ENCODE measurements at places on chromosomes 6 and 20.

DNA sequence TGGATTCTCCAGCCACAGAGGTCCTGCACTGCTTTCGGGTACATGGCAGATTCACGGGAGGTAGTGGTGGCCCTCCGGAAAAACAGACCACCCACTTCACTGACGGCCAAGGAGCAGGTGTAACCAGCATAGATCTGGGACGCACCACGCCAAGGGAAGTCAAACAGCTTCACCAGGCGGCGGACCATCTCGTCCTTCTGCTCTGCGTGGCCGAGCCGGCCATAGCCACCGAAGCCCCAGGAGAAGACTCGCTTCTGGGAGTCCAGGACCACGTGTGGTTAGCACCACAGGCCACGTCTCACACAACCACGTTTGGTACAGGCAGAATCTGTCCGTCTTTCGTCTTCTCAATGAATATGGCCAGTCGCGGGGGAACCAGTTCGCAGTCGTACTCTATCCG, 184.8 kb upstream of the COL21A1 start:
- no peak overlapping the region for H3K4me3 ChIP-seq
- no peaks in the 10 kb centered on the region for H3K36me3 ChIP-seq
- H3K4me1 ChIP-seq: no peaks in the 10 kb centered on the region
- no peaks in the 10 kb centered on the region for H3K27me3 ChIP-seq
- H3K27ac ChIP-seq: no peak overlapping the region

DNA sequence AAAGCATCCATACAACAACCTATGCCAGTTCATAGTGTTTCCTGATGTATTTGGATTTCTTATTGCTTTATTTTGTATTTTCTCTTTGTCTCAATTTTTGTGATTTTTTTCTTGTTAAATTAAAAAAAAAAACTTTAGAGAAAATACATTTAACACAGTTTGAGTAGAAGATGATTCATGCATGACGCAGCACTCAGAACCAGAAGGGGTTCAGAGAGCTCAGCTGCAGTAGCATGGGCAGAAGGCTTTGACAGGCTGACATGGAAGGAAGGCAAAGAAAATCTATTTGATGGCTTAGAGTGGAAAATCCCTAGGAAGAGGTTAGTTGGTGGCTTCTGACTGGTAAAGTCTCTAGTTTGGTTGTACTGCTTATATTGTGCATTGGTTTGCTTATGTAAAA, 207.2 kb upstream of the STXBP5 start:
- no peak for DNase-seq
- H3K27ac ChIP-seq: no peak overlapping the region
- no peak overlapping the region for H3K4me3 ChIP-seq

GRCh38 chr20:50073500-50073899, 39.5 kb downstream of the UBE2V1 start:
- DNase-seq: no peak
- no peak overlapping the region for H3K4me3 ChIP-seq
- H3K27ac ChIP-seq: no peak overlapping the region
- peaks cover 2% of the 10 kb centered on the region for H3K27me3 ChIP-seq
- no peaks in the 10 kb centered on the region for H3K36me3 ChIP-seq

DNA sequence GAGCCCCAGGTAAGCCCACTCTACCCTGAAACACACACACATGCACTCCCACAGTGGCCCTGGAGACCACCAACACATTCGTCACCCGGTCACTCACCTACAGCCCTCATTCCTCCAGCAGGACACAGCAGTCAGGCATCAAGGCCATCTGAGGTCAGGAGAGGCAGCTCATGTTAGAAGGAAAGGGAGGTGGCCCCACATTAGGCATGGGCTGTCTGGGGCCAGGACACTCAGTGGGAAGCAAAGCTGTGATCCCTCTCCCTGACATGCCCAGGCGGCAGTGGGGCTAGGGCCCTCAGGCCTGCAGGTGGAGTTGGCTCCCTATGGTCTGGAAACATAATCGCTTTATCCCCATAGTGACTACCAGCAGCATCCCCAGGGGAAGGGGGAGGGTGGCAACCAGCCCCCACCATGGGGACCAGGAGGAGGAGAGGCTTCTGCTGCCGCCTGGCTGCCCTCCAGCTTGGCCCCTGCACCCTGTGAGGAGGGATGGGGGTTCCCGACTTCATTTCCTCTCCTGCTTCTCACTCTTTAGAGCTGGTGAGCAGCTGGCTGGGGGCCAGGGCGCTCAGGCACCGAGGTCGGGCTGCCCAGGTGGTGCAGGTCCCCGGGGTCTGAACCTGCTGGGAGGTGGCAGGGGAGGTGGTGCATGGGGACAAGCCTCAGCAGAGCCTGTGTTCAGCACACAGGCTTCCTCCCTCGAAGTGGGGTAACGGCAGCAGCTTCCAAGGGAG, 76.6 kb upstream of the CST7 start:
- no peak overlapping the region for H3K27ac ChIP-seq
- H3K36me3 ChIP-seq: no peaks in the 10 kb centered on the region
- no peak for DNase-seq
- peaks cover 2% of the 10 kb centered on the region for H3K27me3 ChIP-seq

GRCh38 chr6:65948062-65948461, 241.0 kb upstream of the EYS start:
- no peak for DNase-seq
- no peak overlapping the region for H3K4me3 ChIP-seq
- no peak overlapping the region for H3K27ac ChIP-seq

- H3K4me1 ChIP-seq: no peaks in the 10 kb centered on the region
- no peak overlapping the region for H3K4me3 ChIP-seq
- H3K27me3 ChIP-seq: peaks cover 22% of the 10 kb centered on the region
- DNase-seq: no peak
- no peak overlapping the region for H3K27ac ChIP-seq
- no peaks in the 10 kb centered on the region for H3K36me3 ChIP-seq
These were observed 640.5 kb downstream of the DHX35 start for GRCh38 chr20:39602649-39603048.

DNA sequence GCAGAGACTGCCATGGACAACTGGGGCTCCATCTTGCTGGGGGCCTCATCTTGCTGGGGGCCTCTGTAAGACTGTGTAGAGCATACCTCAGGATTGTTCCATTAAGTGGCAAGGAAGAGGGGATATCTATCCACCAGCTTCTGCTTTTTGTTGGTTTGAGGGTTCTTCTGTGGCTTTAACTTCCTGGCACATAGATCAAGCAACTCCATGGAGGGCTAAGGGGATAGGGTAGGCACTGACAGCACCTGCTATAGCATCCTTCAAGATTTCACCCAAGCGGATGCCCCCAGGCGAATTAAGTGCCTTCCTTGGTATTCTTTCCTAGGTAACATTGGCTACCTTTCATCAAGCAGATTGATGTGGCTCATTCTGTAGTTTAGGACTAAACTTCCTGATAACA, 3.8 kb upstream of the LRRN4 start:
- DNase-seq: no peak
- H3K27me3 ChIP-seq: peaks cover 5% of the 10 kb centered on the region
- H3K4me1 ChIP-seq: peaks cover 67% of the 10 kb centered on the region

- no peaks in the 10 kb centered on the region for H3K27me3 ChIP-seq
- no peaks in the 10 kb centered on the region for H3K36me3 ChIP-seq
- no peak for DNase-seq
These were observed 635.0 kb upstream of the AGPAT4 start for GRCh38 chr6:161908872-161909271.

- H3K4me1 ChIP-seq: peaks cover 17% of the 10 kb centered on the region
- H3K4me3 ChIP-seq: no peak overlapping the region
- no peaks in the 10 kb centered on the region for H3K27me3 ChIP-seq
- no peak for DNase-seq
- no peak overlapping the region for H3K27ac ChIP-seq
These were observed 492.9 kb downstream of the PHF3 start for GRCh38 chr6:64128301-64129024.

- H3K36me3 ChIP-seq: no peaks in the 10 kb centered on the region
- no peak for DNase-seq
- no peaks in the 10 kb centered on the region for H3K27me3 ChIP-seq
- H3K27ac ChIP-seq: no peak overlapping the region
- no peak overlapping the region for H3K4me3 ChIP-seq
These were observed 53.9 kb downstream of the SNAI1 start for GRCh38 chr20:50036703-50037102.

DNA sequence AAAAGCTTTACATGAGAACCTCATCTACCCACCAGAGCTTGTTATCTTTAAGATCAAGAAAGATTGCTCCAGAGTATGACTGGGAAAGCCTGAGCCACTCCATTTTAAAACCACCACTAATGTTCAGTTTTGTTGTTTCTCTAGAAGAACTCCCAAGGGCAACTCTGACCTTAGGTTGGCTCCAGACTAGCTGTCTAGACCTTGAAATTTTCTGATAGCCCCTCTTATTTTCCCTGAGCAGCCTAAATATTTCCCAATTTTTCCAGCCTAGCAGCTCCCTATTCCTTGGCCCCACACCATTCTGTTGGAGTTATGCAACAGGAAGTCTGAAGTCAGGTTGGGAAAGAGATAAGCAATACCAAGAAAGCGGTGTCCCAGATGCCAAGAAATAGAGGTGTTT, 84.6 kb upstream of the TCF21 start:
- no peaks in the 10 kb centered on the region for H3K36me3 ChIP-seq
- no peak overlapping the region for H3K4me3 ChIP-seq
- H3K27me3 ChIP-seq: no peaks in the 10 kb centered on the region
- no peaks in the 10 kb centered on the region for H3K4me1 ChIP-seq

- H3K4me1 ChIP-seq: peaks cover 2% of the 10 kb centered on the region
- peaks cover 81% of the 10 kb centered on the region for H3K27me3 ChIP-seq
- DNase-seq: no peak
- no peak overlapping the region for H3K27ac ChIP-seq
These were observed 3.0 kb downstream of the GLP1R start for GRCh38 chr6:39051399-39052122.

GRCh38 chr6:88089708-88090107, 42.1 kb downstream of the SPACA1 start:
- H3K4me3 ChIP-seq: no peak overlapping the region
- DNase-seq: no peak
- H3K4me1 ChIP-seq: no peaks in the 10 kb centered on the region
- H3K36me3 ChIP-seq: no peaks in the 10 kb centered on the region
- peaks cover 21% of the 10 kb centered on the region for H3K27me3 ChIP-seq

- peaks cover 61% of the 10 kb centered on the region for H3K4me1 ChIP-seq
- no peaks in the 10 kb centered on the region for H3K36me3 ChIP-seq
- H3K27ac ChIP-seq: peak overlapping the region; percentile 86
These were observed 34.3 kb downstream of the SLC22A23 start for GRCh38 chr6:3422435-3423070.

- H3K4me3 ChIP-seq: no peak overlapping the region
- no peak overlapping the region for H3K27ac ChIP-seq
- peaks cover 8% of the 10 kb centered on the region for H3K4me1 ChIP-seq
- DNase-seq: no peak
- H3K36me3 ChIP-seq: no peaks in the 10 kb centered on the region
These were observed 509.9 kb upstream of the POU3F2 start for GRCh38 chr6:98324446-98324845.

GRCh38 chr6:33729059-33729458, 17.6 kb upstream of the UQCC2 start:
- no peak overlapping the region for H3K27ac ChIP-seq
- peaks cover 2% of the 10 kb centered on the region for H3K27me3 ChIP-seq
- H3K4me1 ChIP-seq: peaks cover 16% of the 10 kb centered on the region
- no peak overlapping the region for H3K4me3 ChIP-seq

DNA sequence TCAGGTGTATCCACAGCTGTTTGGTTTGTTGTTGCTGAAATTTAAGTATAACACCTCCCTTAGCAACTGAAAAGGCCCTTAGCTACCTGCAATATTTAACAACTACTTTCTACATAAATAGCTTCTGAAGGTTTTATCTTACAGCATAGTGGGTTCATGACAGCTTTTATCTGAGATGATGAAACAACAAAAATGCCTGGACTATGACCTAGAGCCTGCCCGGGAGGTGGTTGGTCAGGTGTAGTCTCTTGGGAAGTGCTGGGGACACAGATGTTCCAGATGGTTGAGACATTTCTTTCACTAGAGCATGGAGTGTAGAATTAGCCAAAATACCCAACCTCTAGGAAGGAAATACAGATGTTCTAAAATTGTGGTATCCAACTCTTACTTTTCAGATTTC, 705.4 kb downstream of the MAFB start:
- H3K27me3 ChIP-seq: no peaks in the 10 kb centered on the region
- DNase-seq: no peak
- no peak overlapping the region for H3K4me3 ChIP-seq
- no peak overlapping the region for H3K27ac ChIP-seq
- H3K36me3 ChIP-seq: no peaks in the 10 kb centered on the region
- peaks cover 11% of the 10 kb centered on the region for H3K4me1 ChIP-seq

DNA sequence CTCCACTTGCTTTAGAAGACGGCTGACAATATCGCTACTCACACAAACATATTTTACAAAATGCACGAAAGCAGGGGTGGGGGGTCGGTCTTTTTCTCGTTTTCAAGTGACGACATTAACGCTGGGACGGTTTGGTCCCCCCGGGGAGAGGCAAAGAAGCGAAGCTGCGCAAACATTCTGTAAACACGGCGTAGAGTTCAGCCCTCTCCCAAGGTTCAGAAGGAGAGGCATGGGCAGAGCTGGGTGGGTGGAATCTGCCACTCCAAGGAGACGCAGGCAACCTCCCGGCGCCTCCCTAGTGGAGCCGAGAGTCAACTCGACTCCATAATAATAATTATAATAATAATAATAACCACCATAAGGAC, 2.4 kb downstream of the NKX2-2 start:
- H3K27me3 ChIP-seq: peaks cover 95% of the 10 kb centered on the region
- DNase-seq: no peak
- H3K4me3 ChIP-seq: no peak overlapping the region

GRCh38 chr6:24861934-24862333, 63.2 kb upstream of the ARMH2 start:
- no peak overlapping the region for H3K4me3 ChIP-seq
- H3K36me3 ChIP-seq: no peaks in the 10 kb centered on the region
- no peak overlapping the region for H3K27ac ChIP-seq

DNA sequence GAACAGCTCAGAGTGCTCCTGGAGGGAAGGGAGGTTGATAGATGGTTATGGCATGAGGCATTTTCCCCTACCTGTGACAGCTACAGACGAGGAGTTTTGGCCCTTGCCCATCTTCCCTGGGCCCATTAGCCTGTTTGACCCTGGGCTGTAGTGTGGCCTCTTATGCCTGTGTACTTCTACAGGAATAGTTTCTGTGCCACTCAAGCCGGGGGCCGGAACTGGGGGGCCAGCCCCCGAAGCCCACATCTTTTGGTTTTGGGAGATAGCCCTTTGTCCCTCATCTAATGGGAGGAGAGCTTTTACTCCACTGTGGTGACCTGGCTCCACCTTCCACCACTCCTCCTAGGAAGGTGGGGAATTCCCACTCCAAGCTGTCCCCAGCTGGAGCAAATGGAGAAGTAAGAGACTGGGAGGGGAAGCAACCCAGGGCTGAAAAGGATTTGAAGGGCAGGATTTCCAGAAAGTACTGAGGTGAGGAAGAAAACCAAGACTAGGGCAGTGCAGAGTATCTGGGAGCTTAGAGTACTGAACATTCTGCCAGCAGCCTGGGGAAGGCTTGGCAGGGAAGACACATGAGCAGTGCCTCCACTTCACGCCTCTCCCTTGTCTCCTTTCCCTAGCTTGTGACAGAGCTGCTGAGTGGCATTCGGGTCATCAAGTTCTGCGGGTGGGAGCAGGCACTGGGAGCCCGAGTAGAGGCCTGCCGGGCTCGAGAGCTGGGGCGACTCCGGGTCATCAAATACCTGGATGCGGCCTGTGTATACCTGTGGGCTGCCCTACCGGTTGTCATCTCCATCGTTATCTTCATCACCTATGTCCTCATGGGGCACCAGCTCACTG, 6.9 kb downstream of the ABCC10 start:
- peak overlapping the region; percentile 81 for H3K27ac ChIP-seq
- H3K4me1 ChIP-seq: peaks cover 27% of the 10 kb centered on the region
- H3K4me3 ChIP-seq: no peak overlapping the region
- H3K36me3 ChIP-seq: peaks cover 3% of the 10 kb centered on the region

All from mesothelial cell of epicardium (in vitro differentiated cells).